ENCODE measurements at places on chromosomes 7 and 10. TPM values are rescaled to one million over a fixed set of nuclear protein-coding genes. Genes with fewer than 3 reads are reported as not detected.

The FGFBP3 gene
- 0.50 TPM for total RNA-seq

The MSMB gene
- not detected for total RNA-seq

The MGMT gene
- total RNA-seq = 21.8 TPM

The CARD11 gene
- total RNA-seq = not detected

The ASIC3 gene
- total RNA-seq = 0.17 TPM

The PALD1 gene
- 0.33 TPM for total RNA-seq

The BCCIP gene
- total RNA-seq = 31.3 TPM

The CYP3A4 gene
- not detected for total RNA-seq

The HMX2 gene
- total RNA-seq = not detected

The CALML3 gene
- total RNA-seq = not detected

The CH25H gene
- total RNA-seq = 8.2 TPM

The HOXA5 gene
- 22.1 TPM for total RNA-seq

The IMMP2L gene
- 14.6 TPM for total RNA-seq

The MACC1 gene
- 0.26 TPM for total RNA-seq

The CTNNA3 gene
- total RNA-seq = under 0.01 TPM

The SPDYE8 gene
- not detected for total RNA-seq

The ACTR1A gene
- 128 TPM for total RNA-seq

The ATOH7 gene
- total RNA-seq = not detected

The EIF4H gene
- total RNA-seq = 308 TPM

The AGFG2 gene
- 3.1 TPM for total RNA-seq

The PIP gene
- total RNA-seq = not detected

The PSD gene
- total RNA-seq = 5.3 TPM

The C10orf105 gene
- under 0.01 TPM for total RNA-seq

The CREB3L2 gene
- 39.3 TPM for total RNA-seq

The C10orf62 gene
- total RNA-seq = not detected

The KRIT1 gene
- total RNA-seq = 53.0 TPM

The MRLN gene
- total RNA-seq = not detected

The TEX36 gene
- not detected for total RNA-seq

The BTBD16 gene
- not detected for total RNA-seq

The IFIT1 gene
- total RNA-seq = 25.8 TPM

The SLC4A2 gene
- 61.8 TPM for total RNA-seq

The RAB11FIP2 gene
- total RNA-seq = 17.5 TPM

The ZNF425 gene
- 4.6 TPM for total RNA-seq

Measured in fibroblast of lung (primary cell).